ENCODE measurements at places on chromosomes 6 and 20.

GRCh38 chr6:131924881-131925474, 26.2 kb downstream of the CCN2 start:
- DNase-seq: peak; percentile 43

GRCh38 chr6:35552285-35552917, 39.7 kb upstream of the TULP1 start:
- no peak for DNase-seq

GRCh38 chr6:52363228-52363867, 1.4 kb downstream of the PAQR8 start:
- DNase-seq: no peak

GRCh38 chr6:147067184-147067583, 137.0 kb upstream of the STXBP5 start:
- no peak for DNase-seq

DNA sequence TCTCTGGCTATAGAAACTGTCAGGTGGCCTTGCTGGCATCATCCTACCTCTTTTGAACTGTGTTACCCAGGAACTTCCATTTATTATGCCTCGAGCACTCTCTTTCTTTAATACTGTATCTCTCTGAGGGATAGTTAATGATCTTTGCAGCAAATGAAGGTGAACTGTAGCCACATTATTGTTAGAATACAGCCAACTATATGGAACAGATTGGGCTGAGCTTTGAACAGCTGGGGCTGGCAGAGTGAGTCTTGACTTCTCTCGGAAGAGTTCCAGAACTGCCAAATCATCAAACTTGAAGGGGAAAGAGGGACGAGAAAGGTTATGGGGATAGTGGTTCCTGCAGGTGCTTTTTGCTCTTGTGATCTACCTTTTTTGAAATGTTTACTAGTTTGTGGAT, 237.7 kb downstream of the PRL start:
- DNase-seq: no peak

- DNase-seq: no peak
These were observed 118.2 kb downstream of the ADAT2 start for GRCh38 chr6:143332153-143332845.

DNA sequence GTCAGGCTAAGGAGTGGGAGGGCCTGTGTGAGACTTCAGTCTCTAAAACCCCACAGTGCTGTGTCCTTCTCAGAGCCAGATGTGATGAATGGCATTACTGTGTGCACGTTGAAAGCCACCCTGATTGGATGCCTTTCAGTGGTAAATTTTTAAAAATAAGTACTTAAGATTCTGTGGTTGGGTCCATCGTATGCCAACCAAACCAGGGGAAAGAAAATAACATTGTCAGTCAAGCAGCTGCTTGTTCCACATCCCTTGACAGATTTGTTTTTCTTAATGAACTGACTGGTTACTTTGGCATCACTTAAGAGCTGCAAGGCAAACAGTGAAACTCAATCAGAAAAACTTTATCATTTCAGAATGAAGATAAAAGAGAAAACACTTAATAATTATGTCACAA, 334.0 kb upstream of the NT5E start:
- DNase-seq: no peak

GRCh38 chr6:71642120-71642519, 244.2 kb upstream of the RIMS1 start:
- DNase-seq: no peak

- no peak for DNase-seq
These were observed 220.8 kb downstream of the ERMARD start for GRCh38 chr6:169972101-169972651.

DNA sequence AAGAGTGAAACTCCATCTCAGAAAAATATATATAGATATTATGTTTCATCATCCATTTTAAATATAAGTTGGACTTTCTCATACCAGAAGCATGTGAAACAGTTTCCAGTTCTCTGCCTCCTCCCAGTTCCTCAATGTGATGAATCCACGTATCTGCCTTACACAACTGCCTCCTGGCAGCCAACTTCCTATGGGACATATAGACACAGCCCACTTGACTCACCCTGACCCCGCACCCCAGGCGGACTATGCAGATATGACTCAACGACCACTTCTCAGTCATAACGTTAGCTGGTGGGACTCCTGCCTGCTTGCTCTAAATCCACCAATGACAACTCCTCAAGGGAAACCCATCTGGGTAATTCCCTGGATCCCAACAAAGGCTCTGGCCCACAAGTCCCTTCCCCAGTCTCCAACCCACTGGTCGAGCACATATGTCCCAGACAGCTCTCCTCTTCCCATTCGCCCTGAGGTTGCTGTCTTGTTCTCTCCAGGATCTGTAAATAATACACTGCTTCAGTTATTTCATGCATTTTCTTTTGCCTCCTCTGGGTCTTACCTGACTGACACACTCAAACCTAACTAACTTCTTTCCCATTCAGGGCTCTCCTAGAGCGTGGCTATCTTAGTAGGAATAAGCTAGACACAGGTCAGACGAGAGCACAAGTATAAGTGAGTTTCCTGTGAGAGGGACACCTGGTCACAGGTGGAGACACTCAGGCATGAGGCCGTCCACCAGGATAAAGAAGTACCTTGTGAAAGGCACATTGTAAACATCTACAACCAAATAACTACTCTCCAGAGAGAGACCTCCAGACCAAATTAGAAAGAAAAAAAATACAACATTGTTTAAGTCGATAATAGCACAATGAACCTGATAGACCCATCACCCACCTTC, 548.5 kb downstream of the CD83 start:
- no peak for DNase-seq

DNA sequence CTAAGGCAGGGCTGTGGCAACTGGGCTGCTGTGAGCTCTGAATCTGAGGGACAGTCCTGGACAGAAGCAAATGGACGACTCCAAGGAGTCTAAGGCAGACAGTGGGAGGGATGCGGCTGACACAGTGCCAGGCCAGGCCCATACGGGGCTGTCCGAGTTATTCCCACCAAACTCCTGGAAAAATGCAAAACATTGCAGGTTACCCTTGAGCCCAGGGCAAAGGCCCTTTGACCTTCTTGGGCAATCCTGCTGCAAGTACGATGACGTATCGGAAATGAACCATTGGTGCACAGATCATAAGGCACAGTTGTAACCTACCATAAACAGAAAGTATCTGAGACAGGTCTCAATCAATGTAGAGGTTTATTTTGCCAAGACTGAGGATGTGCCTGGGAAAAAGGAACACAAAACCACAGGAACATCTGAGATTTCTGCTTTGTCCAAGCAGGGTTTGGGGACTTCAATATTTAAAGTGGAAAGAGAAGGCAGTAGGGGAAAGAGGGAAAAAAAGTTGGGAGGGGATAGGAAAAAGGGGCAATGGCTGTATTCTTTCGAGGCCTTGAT, 118.9 kb downstream of the DACT2 start:
- DNase-seq: no peak

DNA sequence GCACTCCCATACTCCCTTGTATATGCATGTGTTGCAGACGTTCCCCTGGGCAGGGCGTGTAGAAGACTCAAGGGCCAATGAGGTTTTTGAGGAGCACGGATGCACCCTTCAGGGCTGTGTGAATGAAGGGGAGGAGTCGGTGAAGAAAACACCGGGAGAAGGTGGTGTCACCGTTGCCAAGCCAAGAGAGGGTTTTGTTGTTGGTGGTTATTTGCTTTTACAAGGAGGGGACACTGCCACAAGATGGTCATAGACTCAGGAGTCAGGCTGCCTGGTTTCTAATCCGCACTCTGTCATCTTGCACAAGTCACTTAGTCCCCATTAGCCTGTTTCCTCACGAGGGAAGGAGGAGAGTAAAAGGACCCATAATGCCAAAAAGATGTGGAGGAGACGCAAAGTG, 124.0 kb downstream of the PXDC1 start:
- no peak for DNase-seq

DNA sequence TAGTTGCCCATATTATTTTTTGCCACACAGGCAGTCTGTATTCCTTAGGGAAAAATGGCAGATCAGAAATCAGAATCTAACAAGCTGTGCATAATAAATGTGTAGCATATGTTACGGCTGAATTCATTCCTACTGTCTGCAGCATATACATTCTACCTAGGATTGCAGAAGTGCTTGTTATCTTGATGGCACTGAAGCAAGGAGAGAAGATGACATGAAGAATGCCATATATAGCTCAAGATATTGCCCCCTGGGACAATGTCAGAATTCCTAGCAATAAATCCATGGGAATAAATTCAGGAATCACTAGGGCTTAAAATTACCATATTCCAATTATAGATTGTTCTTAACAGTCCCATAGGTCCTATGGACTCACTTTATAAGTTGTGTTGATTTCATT, 293.0 kb upstream of the CNR1 start:
- DNase-seq: no peak

DNA sequence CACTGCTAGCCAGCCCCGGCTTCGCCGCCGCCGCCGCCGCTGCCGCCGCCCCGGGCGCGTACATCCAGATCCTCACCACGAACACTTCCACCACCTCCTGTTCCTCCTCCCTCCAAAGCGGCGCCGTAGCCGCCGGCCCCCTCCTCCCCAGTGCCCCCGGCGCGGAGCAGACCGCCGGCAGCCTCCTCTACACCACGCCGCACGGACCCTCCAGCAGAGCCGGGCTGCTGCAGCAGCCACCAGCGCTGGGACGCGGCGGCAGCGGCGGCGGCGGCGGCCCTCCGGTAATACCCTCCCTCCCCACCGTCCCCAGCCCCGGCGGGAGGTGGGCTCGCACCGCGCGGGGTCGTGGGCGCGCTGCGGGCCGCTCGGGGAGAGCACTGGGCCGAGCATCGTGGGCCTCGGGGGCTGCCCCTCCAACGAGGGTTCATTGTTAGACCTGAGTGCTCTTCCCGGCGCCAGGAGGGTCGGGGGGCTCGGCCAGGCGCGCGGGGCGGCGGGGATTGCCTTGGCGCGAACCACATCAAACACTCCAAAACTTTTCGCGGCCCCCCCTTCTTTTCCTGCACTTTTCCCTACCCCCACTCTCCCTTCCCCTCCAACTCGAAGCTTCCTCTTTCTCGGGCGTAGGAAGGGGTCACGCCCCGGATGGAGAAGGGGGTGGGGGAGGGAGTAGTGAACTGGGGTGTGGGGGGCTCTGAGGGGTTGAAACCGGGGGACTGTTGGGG, 827 bp downstream of the E2F3 start:
- DNase-seq: peak; percentile 68

DNA sequence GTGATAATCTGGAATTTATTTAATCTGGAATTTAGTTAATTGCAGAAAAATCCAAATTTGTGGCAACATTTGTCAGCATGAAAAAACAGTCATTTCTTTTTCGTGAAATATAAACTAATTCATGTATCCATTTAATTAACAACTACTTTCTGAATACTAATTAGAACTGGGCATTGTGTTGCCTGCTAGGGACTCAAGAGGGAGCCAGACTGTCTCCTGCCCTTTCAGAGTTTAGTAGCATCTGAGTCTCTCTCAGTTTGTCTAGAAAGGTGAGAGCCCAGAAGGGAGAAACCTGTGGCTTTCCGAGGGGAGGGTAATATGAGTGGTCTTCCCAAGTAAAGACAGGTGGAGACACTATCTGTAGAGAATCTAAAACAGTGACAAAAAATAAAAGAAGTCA, 210.9 kb upstream of the HDDC2 start:
- no peak for DNase-seq
